Mesendoderm (in vitro differentiated cells): ENCODE measurements at places on chromosomes 1 and 21.

GRCh38 chr1:179337288-179337687, 28.5 kb upstream of the AXDND1 start:
- no peaks in the 10 kb centered on the region for H3K4me1 ChIP-seq
- H3K4me3 ChIP-seq, result no peak overlapping the region
- H3K27ac ChIP-seq, result no peak overlapping the region
- H3K36me3 ChIP-seq, result no peaks in the 10 kb centered on the region

GRCh38 chr1:76256289-76257223, 182.0 kb downstream of the ST6GALNAC3 start:
- H3K27me3 ChIP-seq, result no peaks in the 10 kb centered on the region
- no peak for DNase-seq
- H3K4me1 ChIP-seq, result peaks cover 1% of the 10 kb centered on the region
- no peak overlapping the region for H3K4me3 ChIP-seq
- no peaks in the 10 kb centered on the region for H3K36me3 ChIP-seq

DNA sequence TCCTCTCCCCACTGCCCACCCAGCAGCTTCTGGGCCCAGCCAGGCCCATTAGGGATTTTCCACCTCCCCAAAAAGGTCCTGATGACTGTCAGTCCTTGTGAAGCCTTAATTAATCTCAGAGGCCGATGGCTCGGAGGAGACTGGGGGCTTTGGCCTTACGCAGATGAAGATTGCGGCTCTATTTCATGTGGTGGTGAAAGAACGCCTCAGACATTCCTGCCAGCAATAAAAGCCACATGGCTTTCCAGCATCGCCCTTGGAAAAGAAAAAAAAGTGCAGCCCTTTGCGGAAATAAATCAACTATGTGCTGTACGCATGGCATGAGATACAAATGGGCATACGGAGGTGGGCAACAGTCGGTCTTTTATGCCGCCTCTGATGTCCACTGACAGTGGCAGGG, 6.6 kb upstream of the RUNX3 start:
- H3K4me3 ChIP-seq, result no peak overlapping the region
- H3K36me3 ChIP-seq, result no peaks in the 10 kb centered on the region
- DNase-seq, result no peak

DNA sequence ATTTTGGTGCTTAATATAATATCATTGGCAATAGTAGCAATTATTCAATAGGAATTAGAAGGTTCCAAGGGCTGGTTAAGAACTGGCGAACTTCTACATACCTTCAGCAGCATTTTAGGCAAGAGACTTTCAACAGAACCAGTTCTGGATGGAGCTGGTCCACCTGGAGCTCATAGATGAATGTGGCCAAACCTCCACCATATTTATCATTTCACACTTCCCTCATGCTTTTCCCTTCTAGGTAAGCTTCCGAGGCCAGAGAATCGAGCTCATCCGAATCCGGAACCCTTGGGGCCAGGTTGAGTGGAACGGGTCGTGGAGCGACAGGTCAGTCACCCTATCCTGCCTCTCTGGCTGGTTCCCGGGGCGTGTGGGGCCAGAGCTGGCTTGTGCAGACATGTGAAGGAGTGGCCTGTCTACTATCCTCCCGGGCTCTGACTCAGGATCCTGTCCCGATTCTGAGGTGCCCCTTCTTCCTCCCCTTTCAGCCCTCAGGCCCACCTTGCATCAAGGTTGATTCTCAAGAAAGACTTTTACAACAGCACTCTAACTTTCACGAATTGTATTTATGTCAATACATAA, 24.7 kb downstream of the CAPN9 start:
- no peak overlapping the region for H3K4me3 ChIP-seq
- no peaks in the 10 kb centered on the region for H3K4me1 ChIP-seq
- DNase-seq, result no peak
- H3K27ac ChIP-seq, result no peak overlapping the region
- H3K36me3 ChIP-seq, result no peaks in the 10 kb centered on the region
- no peaks in the 10 kb centered on the region for H3K27me3 ChIP-seq

DNA sequence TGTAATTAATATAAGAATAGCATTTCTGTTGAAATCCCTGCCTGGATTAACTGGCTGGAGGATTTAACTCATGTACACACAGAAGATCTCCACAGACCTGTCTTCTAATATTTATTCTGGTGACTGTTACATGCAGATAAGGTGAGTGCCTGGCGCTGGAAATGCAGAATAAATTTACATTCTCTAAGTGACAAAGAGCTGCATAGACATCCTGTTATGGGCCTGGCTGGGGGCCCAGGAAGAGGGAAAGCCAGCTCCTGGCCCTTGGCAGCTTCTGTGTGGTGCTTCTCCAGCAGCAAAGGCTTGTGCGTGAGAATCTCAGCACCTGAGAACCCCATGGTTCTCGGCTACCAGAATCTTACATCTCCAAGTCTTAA, 446.6 kb downstream of the PTPRU start:
- H3K4me1 ChIP-seq, result no peaks in the 10 kb centered on the region
- no peak for DNase-seq

- DNase-seq, result peak; percentile 92
- peaks cover 3% of the 10 kb centered on the region for H3K4me1 ChIP-seq
- no peak overlapping the region for H3K4me3 ChIP-seq
- H3K27me3 ChIP-seq, result no peaks in the 10 kb centered on the region
- H3K27ac ChIP-seq, result peak overlapping the region; percentile 52
- H3K36me3 ChIP-seq, result no peaks in the 10 kb centered on the region
Observed at GRCh38 chr1:3105167-3105863, 36.3 kb downstream of the PRDM16 start.

DNA sequence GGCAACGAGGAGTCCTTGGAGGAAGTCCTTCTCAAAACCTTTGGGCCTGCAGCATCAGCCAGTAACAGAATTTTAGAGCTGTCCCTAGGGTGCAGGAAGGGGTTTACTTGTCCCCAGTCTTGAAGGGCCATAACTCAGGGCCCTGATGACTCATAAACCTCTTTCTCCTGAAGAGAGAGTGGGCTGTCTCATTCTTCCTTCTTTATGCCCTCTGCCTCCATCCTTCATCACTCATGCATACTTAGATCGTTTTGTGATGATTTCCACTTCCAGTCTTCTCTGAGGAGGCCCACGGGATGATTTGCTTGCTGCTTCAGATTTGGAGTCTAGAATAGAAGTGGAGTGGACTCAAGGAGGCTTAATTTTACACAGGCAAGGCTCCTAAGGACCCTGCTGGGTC, 60.2 kb downstream of the NDUFS5 start:
- DNase-seq, result no peak
- no peak overlapping the region for H3K27ac ChIP-seq
- no peaks in the 10 kb centered on the region for H3K4me1 ChIP-seq
- H3K4me3 ChIP-seq, result no peak overlapping the region

GRCh38 chr1:22944346-22945055, 28.2 kb downstream of the LACTBL1 start:
- no peaks in the 10 kb centered on the region for H3K27me3 ChIP-seq
- H3K4me3 ChIP-seq, result no peak overlapping the region
- H3K27ac ChIP-seq, result no peak overlapping the region

GRCh38 chr1:33050221-33051076, 13.8 kb upstream of the AK2 start:
- no peaks in the 10 kb centered on the region for H3K36me3 ChIP-seq
- DNase-seq, result no peak
- H3K4me1 ChIP-seq, result peaks cover 2% of the 10 kb centered on the region

DNA sequence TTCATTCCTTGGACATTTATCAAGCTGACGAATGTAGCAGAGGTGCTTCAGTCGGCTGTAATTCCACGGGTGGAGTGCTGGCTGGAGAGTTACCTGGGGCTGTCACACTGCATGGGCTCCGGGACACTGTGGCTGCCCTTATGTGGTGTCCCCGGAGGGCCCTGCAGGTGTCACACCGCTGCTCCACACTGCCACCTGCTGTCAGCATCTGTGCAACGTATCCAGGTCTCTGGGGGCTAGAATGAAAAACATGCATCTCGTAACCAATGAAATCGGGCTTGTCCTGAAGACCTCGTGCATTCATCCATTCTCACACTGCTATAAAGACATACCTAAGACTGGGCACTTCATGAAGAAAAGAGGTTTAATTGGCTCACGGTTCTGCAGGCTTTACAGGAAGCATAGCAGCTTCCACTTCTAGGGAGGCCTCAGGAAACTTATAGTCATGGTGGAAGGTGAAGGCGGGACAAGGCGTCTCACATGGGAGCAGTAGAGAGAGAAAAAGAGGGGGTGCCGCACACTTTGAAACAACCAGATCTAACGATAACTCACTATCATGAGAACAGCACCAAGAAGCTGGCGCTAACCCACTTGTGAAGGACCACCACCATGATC, 46.7 kb upstream of the PCBP3 start:
- DNase-seq, result peak; percentile 71
- no peak overlapping the region for H3K4me3 ChIP-seq
- no peaks in the 10 kb centered on the region for H3K4me1 ChIP-seq

DNA sequence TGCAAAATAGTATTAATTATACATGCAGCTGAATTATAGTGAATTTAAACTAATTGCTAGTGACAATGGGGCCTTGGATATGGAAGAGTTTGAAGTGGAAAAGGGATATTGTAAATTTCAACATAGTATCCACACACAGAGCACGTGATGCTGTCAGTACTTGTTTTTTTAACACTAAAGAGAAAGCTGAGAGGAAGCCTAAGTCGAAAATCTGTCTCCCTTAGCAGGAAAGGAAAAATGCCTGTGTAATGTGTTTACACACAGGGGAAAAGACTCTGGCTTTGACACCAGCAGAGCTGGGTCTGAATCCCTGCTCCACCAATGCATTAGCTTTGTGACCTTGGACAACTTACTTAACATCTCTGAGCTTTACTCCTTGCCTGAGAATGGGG, 42.6 kb downstream of the PCSK9 start:
- no peak overlapping the region for H3K27ac ChIP-seq
- DNase-seq, result no peak
- no peaks in the 10 kb centered on the region for H3K27me3 ChIP-seq
- H3K4me1 ChIP-seq, result no peaks in the 10 kb centered on the region

GRCh38 chr1:209428241-209428921, 155.1 kb upstream of the CAMK1G start:
- DNase-seq, result peak; percentile 91
- H3K4me3 ChIP-seq, result no peak overlapping the region
- peaks cover 25% of the 10 kb centered on the region for H3K4me1 ChIP-seq
- no peaks in the 10 kb centered on the region for H3K27me3 ChIP-seq
- H3K36me3 ChIP-seq, result no peaks in the 10 kb centered on the region
